ENCODE measurements at places on chromosomes 5 and 9. TPM values are rescaled to one million over a fixed set of nuclear protein-coding genes. Genes with fewer than 3 reads are reported as not detected.

DNA sequence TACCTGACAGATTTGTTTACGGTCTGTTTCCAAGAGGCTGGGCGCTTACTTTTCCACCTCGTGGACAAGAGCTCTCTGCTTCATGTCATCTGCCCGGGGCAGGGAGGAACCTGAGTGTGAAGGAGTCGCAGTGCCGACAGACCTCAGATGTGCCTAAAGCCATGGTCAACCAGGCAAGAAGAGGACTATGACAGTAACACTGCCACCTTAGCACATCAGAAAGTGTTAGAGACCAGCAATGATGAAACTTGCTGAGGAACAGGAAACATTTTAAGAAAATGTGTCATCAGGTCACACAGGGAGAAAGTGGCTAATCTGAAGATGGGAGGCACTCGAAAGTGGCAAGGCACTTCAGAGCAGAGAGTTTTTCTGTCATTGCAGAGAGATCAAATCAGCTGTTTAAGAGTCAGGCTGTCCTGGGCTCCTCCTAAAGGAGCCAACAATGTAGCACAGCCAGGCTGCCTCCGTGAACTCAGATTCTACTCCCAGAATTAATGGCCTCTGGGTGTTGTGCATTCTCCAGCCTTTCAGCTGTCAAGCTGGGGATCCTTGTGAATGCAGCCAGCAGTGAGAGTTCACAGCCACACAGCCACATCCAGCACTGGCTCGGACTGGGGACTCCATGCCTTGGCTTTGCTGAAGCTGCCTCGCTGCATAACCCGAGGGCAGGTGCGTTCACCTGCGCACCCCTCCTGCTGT, 94.6 kb downstream of the RAPGEF1 start:
- H3K4me1 ChIP-seq = peaks cover 8% of the 10 kb centered on the region
- no peaks in the 10 kb centered on the region for H3K27me3 ChIP-seq
- no peak overlapping the region for H3K27ac ChIP-seq
- DNase-seq = no peak

DNA sequence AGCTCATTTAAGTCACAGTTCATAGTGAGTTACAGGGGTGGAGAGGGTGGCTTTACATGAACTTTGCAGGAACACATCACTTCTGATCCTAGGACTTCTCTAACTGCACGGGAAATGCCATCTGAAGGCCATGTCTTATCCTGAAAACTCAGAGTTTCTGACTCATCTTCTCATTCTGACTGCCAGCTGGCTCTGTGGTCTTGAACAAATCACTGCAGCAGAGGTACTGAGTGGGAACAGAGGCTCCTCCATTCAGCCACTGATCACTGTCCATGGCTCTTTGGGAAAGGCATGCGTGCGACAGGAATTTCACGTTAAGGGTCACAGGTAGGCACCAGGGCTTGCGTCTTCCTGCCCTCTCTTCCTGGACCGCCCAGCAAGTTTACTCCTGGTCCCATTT, 114.6 kb upstream of the LRRTM2 start:
- no peaks in the 10 kb centered on the region for H3K4me1 ChIP-seq
- H3K27me3 ChIP-seq = no peaks in the 10 kb centered on the region
- no peak overlapping the region for H3K27ac ChIP-seq
- DNase-seq = no peak
- no peak overlapping the region for H3K4me3 ChIP-seq

- no peak for DNase-seq
- peaks cover 79% of the 10 kb centered on the region for H3K4me1 ChIP-seq
- peaks cover 75% of the 10 kb centered on the region for H3K36me3 ChIP-seq
- no peak overlapping the region for H3K4me3 ChIP-seq
Observed at GRCh38 chr5:157245476-157245875, 20.4 kb upstream of the CYFIP2 start.

DNA sequence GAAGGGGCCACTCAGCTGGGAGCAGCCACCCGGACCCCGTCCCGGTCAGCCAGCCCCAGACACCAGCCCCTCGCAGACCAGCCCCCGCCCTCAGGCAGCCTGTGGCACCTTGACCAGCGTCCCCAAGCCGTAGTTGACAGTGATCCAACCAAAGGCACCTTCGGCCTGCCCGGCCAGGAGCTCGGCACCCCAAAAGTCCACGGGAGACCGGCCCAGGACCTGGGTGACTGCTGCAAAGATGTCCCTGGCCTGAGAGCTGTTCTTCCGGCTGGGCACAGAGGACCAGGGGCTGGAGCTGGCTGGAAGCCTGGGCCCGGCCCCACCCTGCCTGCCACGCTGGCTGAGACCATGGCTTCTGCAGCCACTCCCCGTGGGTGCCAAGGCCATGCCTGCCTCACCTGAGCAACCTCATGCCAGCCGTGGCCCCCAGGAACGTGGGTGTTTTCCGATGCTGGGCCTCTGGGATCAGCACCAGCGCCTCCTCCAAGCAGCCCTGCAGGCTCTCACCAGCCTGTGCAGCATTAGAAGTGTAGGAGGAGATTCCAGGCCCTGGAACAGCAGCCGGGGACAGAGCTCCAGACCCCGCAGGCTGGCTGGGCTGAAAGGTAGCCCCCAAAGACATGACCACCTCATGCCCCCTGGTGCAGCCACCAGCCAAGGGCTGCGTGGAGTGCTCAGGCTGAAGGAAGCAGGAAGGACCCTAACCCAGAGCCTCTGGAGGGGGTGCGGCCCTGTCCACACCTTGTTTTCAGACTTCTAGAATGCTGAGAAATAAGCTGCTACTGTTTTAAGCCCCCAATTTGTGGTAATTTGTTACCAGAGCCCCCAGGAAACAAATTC, 4.2 kb downstream of the ENTPD8 start:
- H3K4me1 ChIP-seq = peaks cover 2% of the 10 kb centered on the region
- DNase-seq = no peak
- no peak overlapping the region for H3K27ac ChIP-seq
- H3K4me3 ChIP-seq = no peak overlapping the region
- H3K27me3 ChIP-seq = peaks cover 6% of the 10 kb centered on the region

Gene SLC28A3
- total RNA-seq = not detected

Gene SKIC3
- 93.5 TPM for total RNA-seq
